ENCODE measurements at places on chromosomes 5 and 9.

GRCh38 chr5:170466988-170467707 lies 36.7 kb upstream of the KCNIP1 start:
- no peak for DNase-seq

GRCh38 chr9:117233016-117233415 lies 181.8 kb downstream of the ASTN2 start:
- DNase-seq: no peak

DNA sequence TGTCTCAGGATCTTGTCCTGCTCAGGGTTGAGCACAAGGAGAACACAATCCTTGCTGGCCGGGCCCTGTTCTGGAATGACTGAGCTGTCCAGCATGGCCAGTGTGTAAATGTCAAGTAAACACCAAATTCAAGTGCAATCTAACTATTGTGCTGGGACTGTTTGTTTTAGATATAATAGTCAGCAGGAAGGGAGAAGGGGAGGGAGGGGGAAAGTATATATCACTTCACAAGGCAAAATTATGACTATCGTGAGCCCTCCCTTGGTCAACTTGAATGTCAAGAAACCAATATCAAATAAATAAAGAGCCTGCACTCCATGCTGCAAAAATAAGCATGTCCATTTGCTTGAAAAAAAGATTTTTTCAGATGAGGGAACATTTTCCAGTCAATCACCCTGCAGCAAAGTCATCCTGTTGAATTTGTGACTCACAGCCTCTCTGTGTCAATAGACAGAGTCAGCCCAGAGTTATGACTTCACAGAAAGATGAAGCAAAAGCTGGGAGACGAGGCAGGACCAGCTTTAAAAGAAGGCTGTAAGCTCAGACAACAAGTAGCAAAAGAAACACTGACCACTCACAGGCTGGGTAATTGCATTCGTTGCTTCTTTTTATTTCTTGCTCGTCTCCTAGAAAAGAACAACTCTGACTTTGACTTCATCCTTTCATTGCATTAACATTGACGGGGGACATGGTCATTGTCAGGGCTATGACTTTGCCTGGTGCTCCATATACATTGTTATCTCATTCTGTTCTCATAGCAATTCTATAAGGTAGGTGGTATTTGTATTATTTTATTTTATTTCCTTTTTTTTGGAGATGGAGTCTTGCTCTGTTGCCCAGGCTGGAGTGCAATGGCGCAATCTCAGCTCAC lies 15.3 kb upstream of the KLF4 start:
- no peak for DNase-seq

- DNase-seq: no peak
Observed at GRCh38 chr5:176692326-176692725, 45.0 kb downstream of the TSPAN17 start.

DNA sequence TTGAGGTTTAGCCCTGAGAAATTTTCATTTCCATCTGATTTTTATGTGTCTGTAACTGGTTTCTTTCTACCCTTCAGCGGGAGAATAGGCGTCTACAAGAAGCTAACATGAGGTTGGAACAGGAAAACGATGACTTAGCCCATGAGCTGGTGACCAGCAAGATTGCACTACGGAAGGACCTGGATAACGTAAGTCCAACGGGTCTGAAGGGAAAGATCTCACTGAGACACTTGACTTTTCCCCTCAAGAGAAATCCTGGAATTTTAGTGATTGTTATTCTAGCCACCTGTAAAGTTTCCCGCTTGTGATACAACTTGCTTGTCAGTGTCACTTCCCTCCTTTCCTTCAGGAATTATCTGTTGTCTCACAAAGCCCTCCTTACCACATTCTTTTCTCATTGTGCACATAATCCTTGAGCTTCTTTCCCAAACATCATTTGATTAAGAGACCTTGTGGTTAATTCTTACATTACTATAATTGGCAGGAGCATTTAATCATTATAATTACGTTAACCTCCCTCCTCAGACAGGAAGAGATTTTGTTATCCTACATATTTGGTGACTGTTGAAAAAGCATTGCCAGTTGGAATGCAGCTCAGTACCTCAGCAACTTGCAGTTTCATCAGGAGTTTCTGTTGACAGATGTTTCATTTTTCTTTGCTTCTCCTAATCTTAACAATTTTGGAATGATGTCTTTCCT lies 56.9 kb downstream of the GPR21 start:
- DNase-seq: no peak

- no peak for DNase-seq
Observed at GRCh38 chr5:141615991-141616720, 2.6 kb downstream of the DIAPH1 start.

- DNase-seq: no peak
Observed at GRCh38 chr5:68757006-68757405, 336.8 kb upstream of the SLC30A5 start.

- DNase-seq: peak; percentile 22
Observed at GRCh38 chr9:78821126-78821822, 524.3 kb downstream of the PSAT1 start.

GRCh38 chr9:135213566-135213965 lies 126.1 kb downstream of the OLFM1 start:
- no peak for DNase-seq

GRCh38 chr5:175814691-175815090 lies 56.7 kb upstream of the CPLX2 start:
- DNase-seq: no peak

DNA sequence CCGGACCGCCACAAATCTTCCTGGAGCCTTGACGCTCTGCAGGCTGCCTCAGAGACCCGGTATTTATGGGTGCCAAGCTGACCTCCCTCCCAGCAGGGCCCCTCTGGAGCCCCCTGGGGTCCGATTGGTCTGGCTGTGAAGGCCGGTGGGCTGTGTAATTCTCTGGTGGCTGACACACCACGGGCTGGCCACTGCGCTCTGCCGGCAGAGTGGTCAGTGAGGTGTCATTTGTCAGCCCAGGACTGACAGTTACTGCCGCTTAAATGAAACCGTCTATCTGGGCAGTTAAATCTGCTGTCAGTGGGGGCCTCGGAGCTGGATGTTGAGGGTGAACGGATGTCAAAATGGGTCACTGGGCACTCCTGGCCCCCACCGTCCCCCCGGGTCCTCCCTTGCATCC lies 10.7 kb downstream of the NR5A1 start:
- no peak for DNase-seq

DNA sequence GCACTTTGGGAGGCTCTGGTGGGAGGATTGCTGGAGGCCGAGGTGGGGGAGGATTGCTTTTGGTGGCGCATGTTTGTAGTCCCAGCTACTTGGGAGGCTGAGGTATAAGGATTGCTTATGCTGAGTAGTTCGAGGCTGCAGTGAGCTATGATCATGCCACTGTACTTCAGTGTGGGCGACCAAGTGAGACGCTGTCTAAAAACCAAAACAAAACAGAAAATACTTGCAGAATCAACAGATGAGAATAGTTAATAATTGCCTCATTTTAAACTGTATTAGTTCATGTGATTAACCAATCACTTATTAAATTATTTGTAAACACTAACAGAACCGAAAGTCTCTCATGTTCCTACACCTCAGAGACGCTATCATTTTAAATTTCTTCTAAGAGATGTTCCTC lies 118.1 kb downstream of the CCDC171 start:
- DNase-seq: no peak

DNA sequence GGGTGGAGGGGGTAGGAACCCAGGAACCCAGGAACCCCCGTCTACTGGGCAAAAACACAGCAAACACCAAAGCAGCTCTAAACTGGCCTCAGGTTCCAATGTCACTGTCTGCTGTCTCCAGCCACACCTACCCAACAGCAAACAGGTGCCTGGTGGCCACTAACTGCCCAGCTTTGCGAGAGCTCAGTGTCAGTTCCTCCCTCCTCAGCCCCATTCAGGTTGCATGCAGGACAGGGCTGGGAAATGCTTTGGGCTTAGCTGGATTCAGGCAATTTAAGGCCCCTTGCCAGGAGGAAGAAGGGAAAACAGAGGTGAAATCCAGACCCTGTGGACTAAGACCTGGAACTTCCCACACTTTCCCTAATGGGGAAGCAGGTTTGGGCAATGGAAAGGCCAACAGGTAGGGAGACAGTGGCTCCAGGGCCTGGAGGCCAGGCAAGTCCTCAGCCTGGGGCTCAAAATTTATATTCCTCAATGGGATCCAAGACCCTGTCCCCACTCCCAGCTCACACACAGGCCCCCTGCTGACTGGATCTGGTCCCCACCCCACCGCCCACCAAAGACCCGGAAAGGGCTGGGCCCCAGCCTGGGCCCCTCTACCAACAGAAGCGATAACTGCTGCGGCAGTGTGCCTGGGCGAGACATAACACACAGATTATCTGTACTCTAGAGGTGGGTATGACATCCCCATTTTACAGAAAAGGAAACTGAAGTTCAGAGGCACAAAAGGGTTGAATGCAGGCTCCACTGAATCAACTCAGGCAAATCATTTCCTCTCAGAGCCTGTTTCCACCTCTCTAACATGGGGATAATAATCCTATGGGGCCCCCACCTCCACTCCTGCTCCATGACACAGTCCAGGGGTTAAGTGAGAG lies 3.5 kb downstream of the EEIG1 start:
- DNase-seq: no peak

- no peak for DNase-seq
Observed at GRCh38 chr5:147017191-147017590, 138.6 kb upstream of the PPP2R2B start.

DNA sequence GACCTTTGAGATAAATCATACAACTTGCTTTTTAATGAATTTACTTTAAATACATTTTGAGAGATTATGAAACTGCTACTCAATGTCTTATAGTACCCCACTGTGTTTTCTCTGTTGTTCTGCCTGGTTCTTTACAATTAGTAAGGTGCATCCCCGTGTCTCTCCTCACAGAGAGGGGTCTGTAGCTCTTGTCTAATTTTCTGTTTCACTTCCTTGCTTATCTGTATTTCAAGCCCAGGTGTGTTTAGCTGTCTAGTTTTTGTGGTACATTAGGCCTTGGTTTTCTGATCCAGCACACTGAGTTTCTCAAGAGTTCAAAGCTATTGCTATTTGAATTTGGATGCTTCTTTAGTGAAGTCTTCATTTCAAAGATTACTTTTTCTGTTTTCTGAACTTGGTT lies 105.1 kb downstream of the MAST4 start:
- no peak for DNase-seq

DNA sequence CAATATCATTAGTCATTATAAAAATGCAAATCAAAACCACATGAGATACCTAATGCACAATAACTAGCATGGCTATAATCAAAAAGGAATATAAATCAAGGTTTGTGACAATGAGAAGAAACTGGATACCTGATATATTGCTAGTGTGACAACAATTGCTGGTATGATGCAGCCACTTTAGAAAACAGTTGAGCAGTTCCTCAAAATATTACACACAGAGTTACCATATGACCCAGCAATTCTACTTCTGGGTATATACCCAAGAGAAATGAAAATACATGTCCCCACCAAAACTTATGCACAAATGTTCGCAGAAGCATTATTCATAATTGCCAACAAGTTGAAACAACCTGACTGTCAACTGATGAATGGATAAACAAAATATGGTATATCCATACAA lies 339.7 kb upstream of the POU5F2 start:
- no peak for DNase-seq

GRCh38 chr9:72424131-72424530 lies 59.1 kb upstream of the ZFAND5 start:
- peak; percentile 62 for DNase-seq

- DNase-seq: no peak
Observed at GRCh38 chr5:107806705-107807104, 136.0 kb upstream of the EFNA5 start.

GRCh38 chr9:109027176-109027575 lies 13.9 kb upstream of the CTNNAL1 start:
- no peak for DNase-seq

DNA sequence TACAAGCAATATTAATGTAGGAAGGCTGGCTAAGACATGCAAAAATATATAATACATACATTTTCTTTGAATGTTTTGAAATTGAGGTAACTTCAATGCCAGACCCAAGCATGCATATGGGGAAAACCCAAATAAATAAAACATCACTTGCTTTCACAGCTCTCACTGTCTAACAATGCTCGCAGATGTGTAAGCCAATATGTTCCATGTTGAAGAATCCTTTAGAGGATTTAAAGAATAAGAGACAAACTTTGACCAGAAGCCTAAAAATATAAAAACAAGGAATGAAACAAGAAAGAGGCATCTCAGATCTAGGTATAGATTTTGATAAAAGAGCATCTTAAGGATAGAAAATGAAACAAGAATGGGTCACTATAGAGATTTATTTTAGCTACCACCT lies 354.2 kb downstream of the CDH10 start:
- DNase-seq: no peak

DNA sequence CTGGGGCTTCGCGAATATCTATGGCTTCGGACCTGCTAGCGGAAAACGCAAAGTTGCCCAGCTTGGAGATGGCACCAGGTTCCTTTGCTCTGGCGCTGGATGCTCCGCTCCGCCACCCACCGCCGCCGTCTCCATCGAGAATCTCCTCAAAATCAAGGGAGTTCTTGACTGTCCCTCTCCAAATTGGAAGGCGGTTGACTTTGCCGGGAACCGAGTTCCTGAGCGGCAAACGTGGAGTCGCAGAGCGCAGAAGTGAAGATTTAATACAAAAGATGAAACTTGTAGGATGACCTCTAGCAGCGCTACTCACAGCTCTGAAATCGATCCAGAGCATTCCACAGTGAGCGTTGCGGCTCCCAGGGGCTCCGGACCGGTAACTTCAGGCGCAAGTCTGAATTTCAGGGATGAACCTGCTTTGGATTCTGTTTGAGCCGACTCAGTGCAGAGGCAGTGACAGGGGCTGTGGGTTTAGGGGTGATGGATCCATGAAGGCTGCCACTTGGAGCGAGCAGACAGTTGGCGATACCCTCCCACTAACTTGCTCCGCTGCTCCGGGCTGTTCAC lies 1641.5 kb upstream of the C9orf72 start:
- no peak for DNase-seq

DNA sequence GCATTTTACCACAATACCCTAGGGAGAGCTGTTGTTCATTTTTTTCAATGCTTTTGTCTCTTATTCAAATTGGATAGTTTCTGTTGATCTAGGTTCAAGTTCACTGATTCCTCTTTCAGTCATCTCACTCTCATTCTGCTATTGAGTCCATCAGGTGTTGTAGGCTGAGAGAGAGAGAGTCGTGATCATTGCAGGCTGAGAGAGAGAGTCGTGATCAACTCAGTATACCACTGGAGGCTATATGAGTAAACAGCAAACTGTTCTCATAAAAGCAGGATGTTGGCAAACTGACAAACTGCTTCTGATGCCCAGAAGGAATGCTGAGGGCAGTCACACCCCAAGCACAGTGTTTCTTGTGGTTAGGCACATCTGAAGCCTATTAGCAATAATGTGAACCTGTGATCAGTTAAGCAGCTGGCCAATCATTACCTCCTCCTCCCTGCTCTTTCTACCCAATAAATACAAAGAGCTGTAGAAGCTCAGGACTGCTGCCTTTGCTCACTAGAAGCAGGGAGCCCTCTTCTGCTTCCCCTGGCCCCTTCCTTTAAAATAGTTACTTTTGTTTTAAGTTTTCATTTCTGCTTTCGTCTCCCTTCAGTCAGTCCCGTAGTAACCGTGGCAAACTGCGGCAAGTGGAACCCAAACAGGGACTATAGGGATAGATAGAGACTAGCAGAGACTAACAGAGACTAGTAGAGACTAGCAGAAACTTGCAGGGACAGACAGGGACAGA lies 476.1 kb upstream of the ACO1 start:
- no peak for DNase-seq
